ENCODE measurements at places on chromosomes 6 and 20. TPM values are rescaled to one million over a fixed set of nuclear protein-coding genes. Genes with fewer than 3 reads are reported as not detected.

DNA sequence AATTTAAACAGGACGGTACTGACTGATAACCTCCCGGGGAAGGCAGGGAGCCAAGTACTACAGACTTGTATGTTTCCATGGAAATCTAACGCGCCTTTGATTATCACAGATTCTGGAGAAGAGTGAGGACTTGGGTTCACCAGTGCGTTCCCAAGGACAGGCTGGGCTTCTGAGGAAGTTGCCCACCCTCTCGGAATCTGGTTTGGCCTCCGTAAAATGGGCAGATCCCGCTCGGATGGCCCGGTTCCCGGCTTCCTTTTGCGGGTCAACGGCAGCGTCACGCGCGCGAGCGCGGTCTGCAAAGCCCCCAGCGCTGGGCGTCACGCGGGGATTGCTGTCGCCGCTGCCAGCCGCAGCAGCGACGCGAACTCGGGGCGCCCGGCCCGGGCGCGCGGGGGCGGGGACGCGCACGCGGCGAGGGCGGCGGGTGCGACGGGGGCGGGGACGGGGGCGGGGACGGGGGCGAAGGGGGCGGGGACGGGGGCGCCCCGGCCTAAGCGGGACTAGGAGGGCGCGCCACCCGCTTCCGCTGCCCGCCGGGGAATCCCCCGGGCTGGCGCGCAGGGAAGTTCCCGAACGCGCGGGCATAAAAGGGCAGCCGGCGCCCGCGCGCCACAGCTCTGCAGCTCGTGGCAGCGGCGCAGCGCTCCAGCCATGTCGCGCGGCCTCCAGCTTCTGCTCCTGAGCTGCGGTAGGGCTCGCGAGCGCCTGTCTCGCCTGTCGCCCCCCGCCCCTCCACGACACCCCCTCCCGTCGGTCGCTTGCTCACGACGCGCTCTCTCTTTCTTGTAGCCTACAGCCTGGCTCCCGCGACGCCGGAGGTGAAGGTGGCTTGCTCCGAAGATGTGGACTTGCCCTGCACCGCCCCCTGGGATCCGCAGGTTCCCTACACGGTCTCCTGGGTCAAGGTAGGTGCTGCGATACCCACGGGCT, at the start of gene CD83:
Gene CD83 (plus strand): TSS at position 615 of the 933 bp plus-strand sequence. CDS start 40 bp downstream, at position 655.
- peak; percentile 73 for DNase-seq

LINC00237 gene
- not detected for total RNA-seq

TULP1 gene
- not detected for total RNA-seq

MOG gene
- not detected for total RNA-seq

- no peak for DNase-seq
Observed at GRCh38 chr6:70180901-70181599, 121.8 kb downstream of the COL9A1 start.

GSTA1 gene
- total RNA-seq, result 0.30 TPM

Data from M059J (cell line).